ENCODE measurements at places on chromosomes 5 and 9.

GRCh38 chr5:19547640-19548039 is 440.4 kb downstream of the CDH18 start:
- no peak for DNase-seq

- no peak for DNase-seq
These were observed 385.6 kb downstream of the MLLT3 start for GRCh38 chr9:20236676-20237075.

DNA sequence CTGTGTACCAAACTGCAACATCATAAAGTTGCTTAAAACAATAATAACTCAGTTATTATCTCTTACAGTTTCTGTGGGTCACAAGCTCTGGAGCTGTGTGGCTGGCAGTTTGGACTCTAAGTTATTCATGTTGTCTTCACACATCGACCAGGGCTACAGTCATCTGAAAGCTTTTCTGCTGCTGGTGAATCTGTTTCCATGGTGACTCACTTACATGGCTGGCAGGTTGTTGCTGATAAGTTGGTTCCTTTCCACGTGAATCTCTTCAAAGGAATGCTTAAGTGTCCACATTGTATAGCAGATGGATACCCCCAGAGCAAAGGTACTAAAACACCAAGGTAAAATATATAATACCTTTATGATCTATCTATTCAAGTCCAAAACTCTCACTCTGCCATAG is 44.8 kb upstream of the CYLC2 start:
- DNase-seq: no peak

DNA sequence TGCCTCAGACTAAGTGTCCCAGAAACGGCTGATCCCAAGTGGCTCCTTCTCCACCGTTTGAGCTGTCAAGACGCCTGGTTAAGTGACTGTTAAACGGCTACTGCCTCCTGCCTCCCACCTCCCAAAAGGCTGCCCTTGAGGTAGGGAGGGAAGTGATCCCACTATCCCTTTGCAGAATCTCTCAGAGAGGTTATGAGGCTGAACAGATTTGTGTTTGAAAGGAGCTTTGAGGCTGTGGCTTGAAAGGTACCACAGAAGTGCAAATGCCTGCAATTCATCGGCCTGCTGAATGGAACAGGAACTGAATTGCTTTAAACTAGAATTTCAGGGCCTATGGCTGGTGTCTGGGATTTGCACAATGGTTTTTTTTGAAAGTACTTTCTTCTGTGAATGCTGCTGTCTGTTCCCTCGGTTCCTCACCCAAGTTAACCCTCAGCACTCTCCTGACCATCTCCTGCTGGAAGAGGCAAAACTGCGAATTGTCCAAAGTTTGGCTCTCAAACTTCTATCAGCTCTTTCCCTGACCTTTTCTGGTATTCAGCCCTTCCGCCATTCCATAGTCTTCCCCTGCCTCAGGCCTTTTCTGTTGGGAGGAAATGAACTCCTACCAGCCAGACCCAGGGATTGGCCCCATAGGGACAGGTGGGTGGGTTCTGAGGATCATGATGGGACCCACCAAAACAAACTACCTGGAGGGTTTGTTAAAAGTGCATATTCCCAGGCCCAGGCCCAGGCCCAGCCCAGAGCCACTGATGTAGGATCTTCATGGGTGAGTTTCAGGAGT is 453.3 kb downstream of the KDM4C start:
- no peak for DNase-seq

GRCh38 chr5:61455179-61456006 is 123.3 kb downstream of the ZSWIM6 start:
- DNase-seq: no peak

GRCh38 chr5:10854506-10855277 is 93.7 kb upstream of the DAP start:
- no peak for DNase-seq

GRCh38 chr5:122458278-122458872 is 146.3 kb downstream of the SNCAIP start:
- no peak for DNase-seq

DNA sequence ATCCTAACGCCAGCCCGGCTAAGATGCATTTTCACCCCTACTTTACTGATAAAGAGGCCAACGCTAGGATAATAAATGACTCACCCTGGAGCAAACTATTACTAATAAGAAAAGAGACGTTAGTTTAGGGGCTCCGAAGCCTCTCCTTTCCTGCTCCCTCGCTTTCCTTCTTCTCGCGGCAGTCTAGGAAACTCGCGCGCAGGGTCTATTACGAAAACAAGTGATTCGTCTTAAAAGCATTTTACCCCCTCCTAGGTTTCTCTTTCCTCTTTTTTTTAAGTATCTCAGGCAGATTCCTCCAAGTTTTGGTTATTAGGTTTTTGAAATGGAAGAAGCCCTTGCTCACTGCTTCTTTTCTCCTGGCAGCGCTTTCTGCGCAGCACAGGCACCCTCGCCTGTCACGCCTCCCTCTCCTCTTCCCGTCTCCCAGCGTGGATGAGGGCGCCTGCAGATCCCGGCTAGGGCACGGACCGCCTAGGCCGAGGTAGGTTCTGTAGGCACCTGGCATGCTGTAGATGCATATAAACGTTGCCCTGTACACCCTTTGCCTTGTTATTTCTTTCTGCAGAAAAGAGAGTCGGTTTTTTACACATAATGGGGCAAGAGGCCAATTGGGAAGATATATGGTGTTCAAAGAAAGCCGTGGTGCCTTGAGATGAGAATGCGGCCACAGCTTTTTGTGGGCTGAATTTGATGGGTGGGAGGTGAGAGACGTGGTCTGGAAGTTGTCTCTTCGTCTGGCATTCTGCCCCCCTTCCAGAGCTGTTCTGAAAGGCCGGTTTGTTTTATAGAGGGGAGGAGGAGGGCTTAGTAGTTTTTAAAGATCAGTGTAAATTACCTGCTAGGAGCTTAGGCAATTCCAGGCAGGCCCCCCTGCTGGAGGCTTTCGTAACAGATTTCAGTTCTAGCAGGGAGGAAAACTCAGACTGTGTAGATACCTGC is 983 bp downstream of the GCNT1 start:
- DNase-seq: no peak

- DNase-seq: no peak
These were observed 1.3 kb upstream of the PLPPR1 start for GRCh38 chr9:101027236-101027635.

DNA sequence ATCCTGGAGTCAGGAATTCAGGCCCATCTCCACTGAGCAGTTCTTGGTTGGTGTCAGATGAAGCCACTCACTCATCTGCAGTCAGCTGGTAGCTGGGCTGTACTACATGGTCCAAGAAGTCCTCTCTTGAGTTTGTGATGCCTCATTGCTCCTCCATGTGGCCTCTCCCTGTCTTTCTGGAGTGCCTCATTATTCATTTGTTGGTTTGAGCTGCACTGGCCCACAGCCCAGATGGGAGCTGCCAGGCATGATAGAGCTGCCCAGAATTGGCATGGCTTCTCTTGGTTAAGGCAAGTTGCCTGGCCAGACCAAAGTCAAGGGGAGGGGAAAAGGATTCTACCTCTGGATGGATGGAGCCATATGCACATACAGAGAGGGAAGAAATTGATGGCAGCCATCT is 8.0 kb downstream of the PTCD2 start:
- no peak for DNase-seq

- DNase-seq: no peak
These were observed 35.7 kb upstream of the PLIN2 start for GRCh38 chr9:19162956-19163355.

- DNase-seq: no peak
These were observed 116.1 kb upstream of the TNC start for GRCh38 chr9:115234094-115234493.

DNA sequence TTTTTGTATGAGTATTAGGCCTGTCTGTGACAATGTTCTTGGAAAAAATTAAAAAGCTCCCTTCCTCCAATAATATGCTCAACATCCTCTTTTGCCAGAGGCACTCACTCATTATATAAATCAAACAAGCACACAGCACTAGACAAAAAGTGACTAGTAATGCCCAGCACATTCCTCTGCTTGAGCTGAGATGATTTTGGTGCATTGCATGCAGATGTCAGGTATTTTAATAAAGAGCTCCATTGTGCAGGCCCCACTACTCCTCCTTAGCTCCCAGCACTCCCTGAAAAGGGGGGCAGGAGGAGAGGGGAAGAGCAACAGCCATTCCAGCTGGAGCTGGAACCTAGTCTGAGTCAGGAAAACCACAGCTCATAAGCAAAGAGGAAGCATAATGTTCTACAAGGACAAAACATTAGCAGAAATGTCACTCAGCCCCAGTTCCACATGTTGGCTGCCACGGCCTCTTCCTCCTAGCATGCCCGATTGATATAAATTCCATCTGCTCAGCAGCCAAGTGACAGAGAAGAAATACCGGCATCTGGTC is 348.5 kb downstream of the BNC2 start:
- no peak for DNase-seq

DNA sequence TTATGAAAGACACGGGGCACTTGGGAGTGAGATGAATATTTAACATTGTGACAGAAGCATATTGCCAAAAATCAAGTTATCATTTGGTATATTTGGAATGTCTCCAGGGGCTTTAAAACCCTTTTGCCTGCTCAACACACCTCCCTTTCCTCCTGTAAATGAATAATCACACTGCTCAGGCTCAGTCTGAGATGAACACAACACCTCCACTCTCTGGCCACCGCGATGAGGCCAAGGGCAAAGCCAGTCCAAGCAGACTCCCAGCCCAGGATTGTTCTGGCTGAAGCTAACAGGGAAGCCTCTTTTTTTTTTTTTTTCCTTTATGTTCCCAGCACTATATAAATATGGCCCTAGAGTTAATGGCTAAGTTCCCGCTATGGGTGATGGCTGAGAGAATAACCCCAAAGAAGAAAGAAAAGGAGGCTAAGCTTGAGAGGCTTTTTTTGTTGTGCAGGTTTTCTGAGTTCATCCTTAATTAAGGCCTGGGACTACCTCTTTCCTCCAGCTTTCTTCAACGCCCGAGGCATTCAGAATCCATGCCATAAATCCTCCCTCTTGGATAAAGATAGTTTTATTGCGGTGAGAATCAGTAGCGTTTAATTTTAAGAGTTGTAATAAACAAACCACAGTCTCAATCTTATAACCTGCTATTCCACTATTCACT is 10.5 kb upstream of the ERAP1 start:
- DNase-seq: no peak

DNA sequence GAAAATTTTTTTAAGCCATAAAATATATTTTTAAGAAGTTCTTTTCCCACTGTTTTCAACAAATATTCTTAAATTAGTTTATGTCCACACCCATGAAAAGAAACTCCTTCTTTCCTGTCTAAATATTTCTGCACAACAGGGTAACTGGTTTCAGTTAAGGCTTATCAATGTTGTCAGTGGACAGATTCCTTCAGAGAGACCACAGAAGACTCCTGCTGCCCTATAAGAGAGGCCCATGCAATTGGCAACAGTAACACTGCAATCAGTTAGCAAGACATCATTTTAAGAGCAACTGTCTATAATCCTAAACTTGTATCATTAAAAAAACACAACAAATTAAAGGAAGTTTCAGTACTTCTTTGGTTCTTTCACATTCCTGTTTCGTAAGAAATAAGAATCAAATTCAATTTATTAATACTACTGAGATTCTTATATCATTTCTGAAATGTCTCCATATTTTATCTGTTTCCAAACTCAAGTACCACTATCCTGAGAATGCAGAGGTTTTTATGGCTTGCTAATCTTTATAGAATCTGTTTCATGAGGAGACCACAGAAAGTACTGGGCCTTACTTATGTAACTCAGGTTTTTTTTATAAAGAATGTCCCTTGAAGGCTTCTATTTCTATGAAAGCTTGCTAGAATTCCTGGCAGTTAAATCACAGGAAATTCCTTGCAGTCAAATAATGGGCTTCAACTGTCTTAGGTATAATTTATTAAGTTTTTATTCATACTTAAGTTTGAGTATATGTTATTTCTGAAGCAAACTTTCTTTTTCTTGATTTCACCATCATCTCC is 240.2 kb downstream of the RFX3 start:
- no peak for DNase-seq

DNA sequence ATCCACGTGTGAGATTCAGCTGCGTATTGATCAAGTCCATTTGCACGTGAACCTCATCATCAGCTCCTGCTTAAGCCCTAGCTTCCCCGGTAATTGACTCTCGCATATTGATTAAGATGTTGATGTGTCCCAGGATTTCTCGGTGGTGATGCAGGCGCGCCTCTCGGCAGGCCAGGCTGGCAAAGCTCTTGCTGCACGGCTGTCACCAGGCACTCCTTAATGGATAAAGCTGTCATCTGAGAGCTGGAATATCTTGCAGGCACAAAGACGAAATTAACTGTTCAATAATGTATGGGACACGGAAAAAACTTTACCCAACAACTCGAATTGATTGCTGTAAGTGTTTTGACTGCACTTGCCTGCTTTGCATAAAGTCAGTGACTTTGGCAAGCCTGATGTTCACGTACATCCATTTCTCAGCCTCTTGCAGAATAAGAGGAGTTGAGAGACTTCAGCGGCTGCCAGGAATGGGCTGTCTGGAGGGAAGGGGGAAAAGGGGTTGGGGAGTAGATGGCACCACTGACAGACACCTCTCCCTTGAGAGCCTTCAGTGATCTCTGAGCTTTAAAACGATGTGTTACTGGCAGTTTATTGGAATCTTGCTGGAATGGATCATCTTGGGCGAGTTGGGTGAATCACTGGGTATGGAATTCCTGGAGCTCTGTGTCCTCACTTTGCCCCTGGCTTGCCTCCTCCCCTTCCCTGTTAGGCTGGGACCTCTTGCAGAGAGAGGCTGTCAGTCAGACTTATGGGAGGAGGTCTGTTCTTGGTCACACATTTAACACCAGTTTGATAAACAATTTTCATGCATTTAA is 650.3 kb downstream of the CCDC171 start:
- DNase-seq: no peak

DNA sequence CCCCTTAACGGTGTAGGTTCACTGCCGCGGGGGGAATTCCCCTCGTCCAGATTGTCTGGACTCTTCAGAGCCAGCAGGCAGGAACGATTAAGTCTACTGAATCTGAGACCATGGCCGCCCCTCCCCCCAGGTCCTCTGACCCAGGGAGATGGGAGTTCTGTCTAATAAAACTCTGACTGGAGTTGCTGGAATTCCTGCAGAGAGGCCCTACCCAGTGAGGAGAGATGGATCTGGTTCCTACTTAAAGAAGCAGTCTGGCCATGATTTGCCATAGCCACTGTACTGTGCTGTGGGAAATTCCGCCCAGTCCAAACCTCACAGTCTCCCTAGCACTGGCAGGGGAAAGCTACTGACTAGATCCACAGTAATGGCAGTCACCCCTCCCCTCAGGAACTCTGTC is 237.7 kb upstream of the RASA1 start:
- DNase-seq: no peak

GRCh38 chr5:88674356-88675167 is 208.4 kb downstream of the MEF2C start:
- DNase-seq: no peak

DNA sequence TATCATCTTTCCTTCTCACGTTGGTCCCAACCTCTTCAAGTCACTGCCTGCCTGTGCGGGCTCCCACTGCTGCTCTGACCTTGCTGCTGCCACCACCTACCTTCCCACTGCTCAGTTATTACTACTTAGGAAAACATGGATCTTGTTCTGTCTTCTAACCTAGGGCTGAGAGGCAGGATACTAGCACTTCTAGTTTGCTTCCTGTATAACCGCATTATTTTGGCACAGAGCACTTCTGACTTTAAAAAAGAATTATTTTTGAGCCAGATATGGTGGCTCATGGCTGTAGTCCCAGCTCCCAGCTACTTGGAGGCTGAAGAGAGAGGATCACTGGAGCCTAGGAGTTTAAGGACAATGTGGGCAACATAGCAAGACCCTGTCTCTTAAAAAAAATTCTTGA is 135.4 kb upstream of the GNA14 start:
- DNase-seq: no peak

GRCh38 chr5:174140452-174141020 is 95.0 kb downstream of the NSG2 start:
- no peak for DNase-seq

Measured in Panc1 (cell line).